Ovary (tissue), 10 donors: ENCODE measurements at places on chromosomes 16 and 17. TPM values are rescaled to one million over a fixed set of nuclear protein-coding genes. Genes with fewer than 3 reads are reported as not detected.
A peak's percentile ranks its signal among the peaks of the same experiment; 100 is the strongest.

Gene DRC3
- 5.6 TPM for total RNA-seq

Gene HP
- 19.3 TPM for total RNA-seq

- DNase-seq = no peak
- no peaks in the 10 kb centered on the region for H3K27me3 ChIP-seq
- peaks cover 4% of the 10 kb centered on the region for H3K4me1 ChIP-seq
These were observed 3.1 kb upstream of the AP2B1 start for GRCh38 chr17:35584061-35584460.

- no peaks in the 10 kb centered on the region for H3K36me3 ChIP-seq
- peak; percentile 45 for DNase-seq
- H3K4me1 ChIP-seq = peaks cover 11% of the 10 kb centered on the region
- no peak overlapping the region for H3K4me3 ChIP-seq
- H3K27ac ChIP-seq = no peak overlapping the region
These were observed 3.1 kb upstream of the KRT36 start for GRCh38 chr17:41492771-41493170.

- H3K4me1 ChIP-seq = peaks cover 7% of the 10 kb centered on the region
- no peaks in the 10 kb centered on the region for H3K36me3 ChIP-seq
- no peak overlapping the region for H3K4me3 ChIP-seq
- no peaks in the 10 kb centered on the region for H3K27me3 ChIP-seq
- DNase-seq = no peak
- no peak overlapping the region for H3K27ac ChIP-seq
These were observed 48.2 kb downstream of the LDHD start for GRCh38 chr16:75068085-75069031.

DNA sequence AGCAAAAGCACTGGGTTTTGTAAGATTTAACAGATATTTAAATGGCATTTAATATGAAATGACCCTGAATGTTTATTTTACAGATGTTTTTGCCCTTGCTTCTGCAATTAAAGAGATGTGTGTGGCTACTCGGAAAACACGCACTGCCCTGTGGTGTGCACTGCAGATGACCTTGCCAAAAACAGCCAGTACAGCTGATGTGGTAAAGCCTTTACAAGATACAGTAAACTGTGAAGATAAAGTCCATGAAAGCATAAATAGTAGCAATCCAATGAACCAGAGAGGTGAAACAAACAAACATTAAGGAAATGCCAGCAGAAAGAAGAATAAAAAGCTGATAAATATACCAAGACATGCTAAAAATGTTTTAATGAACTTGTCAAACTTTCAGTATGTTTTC lies 15.7 kb downstream of the CCDC43 start:
- H3K4me3 ChIP-seq = no peak overlapping the region
- no peaks in the 10 kb centered on the region for H3K27me3 ChIP-seq
- no peaks in the 10 kb centered on the region for H3K4me1 ChIP-seq
- DNase-seq = no peak
- no peaks in the 10 kb centered on the region for H3K36me3 ChIP-seq

GRCh38 chr17:68870976-68871375 lies 84.2 kb downstream of the ABCA8 start:
- no peaks in the 10 kb centered on the region for H3K36me3 ChIP-seq
- H3K4me3 ChIP-seq = no peak overlapping the region
- H3K4me1 ChIP-seq = peaks cover 5% of the 10 kb centered on the region
- DNase-seq = no peak

GRCh38 chr17:81246679-81247338 lies 7.7 kb downstream of the NDUFAF8 start:
- H3K27me3 ChIP-seq = no peaks in the 10 kb centered on the region
- H3K36me3 ChIP-seq = no peaks in the 10 kb centered on the region
- H3K4me3 ChIP-seq = no peak overlapping the region
- no peak for DNase-seq

DNA sequence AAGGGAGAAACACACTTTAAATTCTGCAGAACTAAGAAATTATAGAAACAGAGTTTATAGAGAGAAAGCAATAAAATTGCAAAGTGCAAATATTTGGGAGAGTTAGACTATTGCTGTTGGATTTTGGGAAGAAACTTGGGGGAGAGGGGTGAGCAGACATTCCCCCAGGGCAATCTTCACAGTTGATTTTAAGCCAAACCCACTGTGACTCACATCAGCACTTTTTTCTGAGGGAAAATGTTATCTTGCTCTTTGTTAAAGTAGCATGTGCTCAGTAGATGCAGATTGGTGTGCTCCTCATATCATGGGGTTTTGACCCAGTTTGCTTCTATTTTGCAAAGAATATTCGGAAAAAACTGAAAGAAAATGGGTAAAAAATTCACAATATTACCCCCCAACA lies 367.6 kb downstream of the CDH11 start:
- H3K36me3 ChIP-seq = no peaks in the 10 kb centered on the region
- H3K27ac ChIP-seq = no peak overlapping the region
- no peaks in the 10 kb centered on the region for H3K4me1 ChIP-seq
- no peak overlapping the region for H3K4me3 ChIP-seq

DNA sequence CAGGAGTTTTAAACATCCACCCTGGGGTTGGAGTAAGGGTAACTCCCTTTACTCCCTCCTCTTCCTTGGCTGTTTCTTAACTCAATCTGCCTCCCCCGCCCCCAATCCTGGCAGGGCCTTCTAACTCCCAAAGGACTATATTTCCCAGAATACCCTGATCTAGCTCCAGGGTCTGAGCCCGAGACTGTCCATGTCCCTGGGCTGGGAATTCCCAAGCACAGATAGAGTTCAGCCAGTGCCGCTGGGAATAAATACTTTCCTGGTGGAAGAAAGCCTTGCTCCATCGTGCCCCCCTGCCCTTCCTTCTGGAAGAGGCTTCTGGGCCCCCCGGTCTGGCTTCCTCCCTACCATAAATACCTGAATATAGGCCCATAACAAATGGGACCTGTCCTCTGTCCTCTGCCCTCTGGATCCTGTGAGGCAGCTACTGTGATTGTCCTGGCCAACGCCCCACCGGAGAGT lies 10.2 kb downstream of the BAHCC1 start:
- H3K36me3 ChIP-seq = no peaks in the 10 kb centered on the region
- peak overlapping the region; percentile 5 for H3K4me3 ChIP-seq
- peak; percentile 86 for DNase-seq
